ENCODE measurements at places on chromosomes 4 and X. TPM values are rescaled to one million over a fixed set of nuclear protein-coding genes. Genes with fewer than 3 reads are reported as not detected.

The MAGEB2 gene
- total RNA-seq: not detected

The CENPVL2 gene
- not detected for total RNA-seq

The SLC7A11 gene
- total RNA-seq: 20.9 TPM

The ADH1A gene
- total RNA-seq: not detected

The MTMR8 gene
- total RNA-seq: 0.53 TPM

The FGFBP2 gene
- 0.12 TPM for total RNA-seq

The MAGEA9B gene
- total RNA-seq: not detected

The PRDM8 gene
- total RNA-seq: 0.21 TPM

The SYTL5 gene
- total RNA-seq: 0.35 TPM

The CCDC149 gene
- 2.4 TPM for total RNA-seq

The MBNL3 gene
- total RNA-seq: 0.07 TPM

The DUSP21 gene
- not detected for total RNA-seq

The SORBS2 gene
- total RNA-seq: 0.85 TPM

The NXF2 gene
- total RNA-seq: not detected

The RIBC1 gene
- total RNA-seq: 0.63 TPM

The UGT8 gene
- 0.12 TPM for total RNA-seq

The SH3TC1 gene
- total RNA-seq: 19.8 TPM

The ZDHHC15 gene
- not detected for total RNA-seq

The PRAF2 gene
- total RNA-seq: 44.2 TPM

The MCF2 gene
- total RNA-seq: 0.12 TPM

The TCEAL6 gene
- not detected for total RNA-seq

The TECRL gene
- total RNA-seq: not detected

The IL21 gene
- total RNA-seq: not detected

The ZFYVE28 gene
- 2.6 TPM for total RNA-seq

The HNRNPDL gene
- 228 TPM for total RNA-seq

The RHOXF1 gene
- not detected for total RNA-seq

The MAGEA2B gene
- not detected for total RNA-seq

The SLC49A3 gene
- 0.09 TPM for total RNA-seq

The ELK1 gene
- total RNA-seq: 35.4 TPM
